ENCODE measurements at places on chromosomes 13 and 19.

DNA sequence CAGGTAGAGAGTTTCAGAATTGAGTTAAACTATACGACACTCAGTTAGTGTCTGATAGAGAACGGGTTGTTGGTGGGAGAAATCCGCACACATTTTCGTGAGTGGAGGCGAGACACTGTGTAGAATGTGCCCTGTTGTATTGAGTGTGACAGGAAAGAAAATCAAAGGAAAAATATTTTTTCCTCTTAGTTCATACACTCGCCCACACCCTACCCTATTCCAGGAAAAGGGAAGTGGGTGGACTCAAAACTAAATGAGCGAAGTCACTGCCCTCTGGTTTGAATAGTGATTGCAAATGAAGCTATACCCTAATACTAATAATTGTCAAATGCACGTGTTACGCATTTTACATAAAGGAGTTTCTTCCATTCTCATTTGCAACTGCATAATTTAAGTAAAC, 2.0 kb downstream of the ZNF347 start:
- no peak for DNase-seq

DNA sequence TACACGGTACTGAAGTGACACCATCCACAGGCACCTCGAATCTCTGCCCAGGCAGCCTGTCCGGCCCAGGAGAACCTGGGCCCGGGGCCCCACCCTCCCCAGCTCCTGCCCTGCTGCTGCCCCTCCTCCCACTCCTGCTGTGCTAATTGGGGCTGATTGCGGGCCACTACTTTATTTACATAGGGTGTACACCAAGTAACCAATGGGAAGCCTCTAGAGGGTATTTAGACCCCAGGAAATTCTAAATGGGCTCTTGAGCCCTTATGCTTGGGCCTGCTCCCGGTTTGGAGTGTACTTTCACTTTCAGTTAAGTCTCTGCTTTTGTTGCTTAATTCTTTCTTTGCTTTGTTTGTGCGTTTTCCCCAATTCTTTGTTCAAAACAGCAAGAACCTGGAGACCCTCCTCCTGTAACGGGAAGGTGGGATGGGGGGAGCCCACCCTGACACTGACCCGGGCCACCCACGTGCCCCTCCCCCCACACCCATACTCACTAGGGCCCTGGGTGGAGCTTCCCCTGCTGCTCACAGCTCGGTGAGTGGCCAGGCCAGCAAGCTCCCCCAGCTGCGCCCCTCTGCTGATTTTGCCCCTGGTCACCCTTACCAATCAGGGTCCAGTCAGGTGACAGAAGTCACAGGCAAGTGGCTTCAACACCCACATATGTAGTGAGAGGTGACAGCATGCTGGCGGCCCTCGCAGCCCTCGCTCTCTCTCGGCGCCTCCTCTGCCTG, 9.4 kb downstream of the SCGB2B2 start:
- DNase-seq = no peak

- no peak for DNase-seq
Observed at GRCh38 chr19:17180997-17181702, 34.0 kb upstream of the USE1 start.

GRCh38 chr19:45076851-45077730, 813 bp upstream of the ZNF296 start:
- no peak for DNase-seq

- DNase-seq = no peak
Observed at GRCh38 chr13:47548294-47548840, 452.7 kb downstream of the SUCLA2 start.

GRCh38 chr13:30796132-30796572, 60.8 kb downstream of the ALOX5AP start:
- DNase-seq = peak; percentile 80

DNA sequence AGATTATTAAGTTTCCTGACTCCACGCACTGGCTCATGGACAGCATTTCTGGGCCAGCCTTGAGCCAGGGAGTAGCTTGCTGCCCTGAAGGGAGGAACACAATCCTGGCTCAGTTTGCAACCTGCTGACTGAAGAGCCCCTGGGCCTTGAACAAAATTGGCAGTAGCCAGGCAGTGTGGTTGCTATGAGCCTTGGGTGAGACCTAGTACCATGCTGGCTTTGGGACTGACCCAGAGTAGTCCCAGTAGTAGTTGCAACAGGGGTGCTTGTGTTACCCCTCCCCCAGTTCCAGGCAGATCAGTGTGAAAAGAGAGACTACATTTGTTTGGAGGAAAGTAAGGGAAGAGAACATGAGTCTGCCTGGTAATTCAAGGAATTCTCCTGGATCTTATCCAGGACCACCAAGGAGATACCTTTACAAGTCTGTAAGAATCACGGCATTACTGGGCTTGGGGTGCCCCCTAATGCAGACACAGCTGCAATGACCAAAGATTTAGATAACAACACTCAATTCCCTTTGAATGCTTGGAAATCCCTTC, 22.0 kb downstream of the ITGBL1 start:
- no peak for DNase-seq

GRCh38 chr13:99312493-99312883, 5.3 kb upstream of the GPR183 start:
- DNase-seq = no peak

DNA sequence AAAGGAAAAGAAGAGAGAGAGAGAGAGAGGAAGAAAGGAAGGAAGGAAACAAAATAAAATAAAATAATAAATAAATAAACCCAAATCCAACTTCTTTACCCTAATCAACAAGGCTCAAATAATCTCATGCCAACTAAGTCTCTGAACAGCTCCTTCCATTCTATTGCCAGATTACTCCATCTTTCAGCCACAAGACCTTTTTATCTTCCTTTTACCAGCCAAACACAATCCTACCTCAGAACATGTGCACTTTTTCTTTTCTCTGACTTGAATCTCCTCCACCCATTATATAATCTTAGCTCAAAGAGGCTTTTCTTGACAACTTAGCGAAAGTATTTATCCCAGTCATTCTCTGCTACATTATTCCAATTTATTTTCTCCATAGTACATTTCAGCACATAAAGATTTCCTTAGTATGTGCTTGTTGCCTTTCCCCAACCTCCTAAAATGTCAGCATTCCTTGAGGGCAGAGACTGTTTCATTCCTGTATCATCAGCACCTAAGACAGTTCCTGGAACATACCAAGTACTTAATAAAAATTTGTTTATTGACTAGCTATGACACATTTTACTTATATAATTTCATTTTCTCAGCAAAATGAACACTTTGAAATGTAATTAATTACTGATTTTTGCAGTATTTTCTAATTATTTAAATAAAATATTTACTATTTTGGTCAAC, 33.5 kb upstream of the USPL1 start:
- no peak for DNase-seq

- DNase-seq = no peak
Observed at GRCh38 chr19:51735759-51736449, 12.1 kb upstream of the HAS1 start.

DNA sequence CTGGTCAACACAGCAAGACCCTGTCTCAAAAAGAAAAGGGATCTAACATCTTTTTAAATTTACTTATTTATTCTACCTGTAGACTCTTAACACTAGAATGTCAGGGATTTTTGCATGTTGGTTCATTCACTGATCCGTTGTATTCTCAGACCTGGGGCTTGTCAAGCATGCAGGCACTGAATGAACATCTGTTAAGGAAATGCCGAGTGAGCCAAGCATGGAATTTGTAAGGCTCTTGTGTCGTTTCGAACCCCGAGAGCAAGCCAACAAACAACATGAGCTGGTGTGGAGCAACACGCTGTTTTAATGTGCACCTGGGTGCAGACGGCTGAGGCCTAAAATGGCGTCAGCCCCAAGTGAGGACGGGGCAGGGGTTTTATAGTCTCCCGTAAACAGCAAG, 10.0 kb upstream of the OR1M1 start:
- no peak for DNase-seq

DNA sequence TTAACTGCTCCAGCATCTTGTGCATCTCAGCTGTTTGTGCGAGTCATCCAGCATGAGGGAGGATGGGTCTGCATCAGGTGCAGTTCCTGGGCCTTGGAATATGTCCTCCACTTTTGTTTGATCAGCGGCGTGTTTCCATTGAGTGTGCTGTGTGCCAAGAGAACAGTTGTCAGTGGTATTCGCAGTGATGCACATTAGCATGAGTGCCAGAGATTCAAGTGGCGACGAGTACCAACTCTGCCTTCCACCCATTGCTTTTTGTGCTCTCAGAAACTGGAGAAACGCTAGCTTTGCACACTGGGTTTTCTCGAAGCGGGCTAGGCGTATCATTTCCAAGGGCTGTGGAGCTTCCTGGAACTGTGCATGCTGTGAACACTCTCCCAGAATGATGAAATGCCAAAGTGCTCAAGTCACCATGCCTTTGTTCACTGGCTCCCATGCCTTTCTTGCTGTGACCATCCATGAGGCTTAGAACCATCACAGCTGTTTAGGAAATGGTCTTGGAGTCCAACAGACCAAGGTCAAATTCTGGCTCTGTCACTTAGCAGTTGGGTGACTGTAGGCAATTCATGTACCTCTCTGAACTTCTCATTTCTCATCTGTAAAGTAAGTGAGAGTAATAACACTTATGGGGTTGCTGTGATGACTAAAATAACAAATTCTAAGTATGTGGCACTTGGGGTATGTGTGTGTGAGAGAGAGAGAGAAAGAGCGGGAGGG, 18.4 kb downstream of the LRCH1 start:
- no peak for DNase-seq

- no peak for DNase-seq
Observed at GRCh38 chr13:53121919-53122318, 93.3 kb downstream of the OLFM4 start.

DNA sequence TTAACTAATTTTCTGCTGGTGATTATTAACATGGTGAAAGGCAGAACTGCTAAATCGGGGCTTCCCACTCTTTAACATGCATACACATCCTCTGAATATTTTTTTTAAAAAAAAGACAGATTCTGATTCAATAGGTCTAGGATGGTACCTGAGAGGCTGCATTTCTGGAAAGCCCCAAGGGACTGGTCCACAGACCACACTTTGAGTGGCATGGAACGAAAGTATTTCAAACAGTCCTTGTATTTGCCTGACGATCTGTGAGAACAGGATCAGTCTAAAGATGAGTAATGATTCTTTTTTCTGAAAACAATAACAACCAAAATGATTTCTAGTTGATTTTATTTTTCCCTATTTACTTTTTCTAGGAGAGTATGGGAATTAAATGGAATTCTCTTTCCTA, 16.7 kb upstream of the SPART start:
- DNase-seq = peak; percentile 1
